ENCODE measurements at places on chromosomes 3 and 15.

DNA sequence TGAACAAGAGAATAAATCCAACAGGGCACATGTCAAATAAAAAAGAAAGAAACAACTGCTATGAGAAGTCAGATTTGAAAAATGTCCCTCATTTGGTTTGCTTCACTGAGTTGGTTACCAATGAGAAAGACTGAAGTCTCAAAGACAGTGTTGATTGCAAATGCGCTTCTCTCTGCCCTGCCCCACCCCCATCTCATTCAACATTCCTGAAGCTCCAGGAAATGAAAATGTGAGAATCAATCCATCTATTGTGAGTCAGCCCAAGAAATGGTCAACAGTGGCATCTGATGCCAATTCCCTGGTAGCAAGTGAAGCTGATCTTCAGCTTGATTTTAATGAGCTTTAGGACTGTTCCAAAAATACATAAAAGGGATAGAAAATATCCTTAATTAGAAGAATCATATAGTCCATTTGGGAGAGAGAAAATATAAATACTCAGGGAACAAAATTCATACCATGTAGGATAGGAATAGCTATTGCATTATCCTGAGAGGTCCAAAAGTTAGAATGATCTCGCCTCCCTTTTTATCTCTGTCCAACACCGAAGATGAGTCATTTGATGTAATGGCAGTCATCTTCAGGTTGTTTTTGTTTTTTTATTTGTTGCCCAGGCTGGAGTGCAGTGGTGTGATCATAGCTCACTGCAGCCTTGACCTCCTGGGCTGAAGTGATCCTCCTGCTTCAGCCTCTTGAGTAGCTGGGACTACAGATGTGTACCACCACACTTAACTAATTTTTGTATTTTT lies 200.3 kb upstream of the UMPS start:
- no peak for DNase-seq

GRCh38 chr3:170731281-170731680 lies 138.7 kb downstream of the RPL22L1 start:
- DNase-seq = no peak

GRCh38 chr15:90064911-90065681 lies 37.2 kb downstream of the IDH2 start:
- no peak for DNase-seq

DNA sequence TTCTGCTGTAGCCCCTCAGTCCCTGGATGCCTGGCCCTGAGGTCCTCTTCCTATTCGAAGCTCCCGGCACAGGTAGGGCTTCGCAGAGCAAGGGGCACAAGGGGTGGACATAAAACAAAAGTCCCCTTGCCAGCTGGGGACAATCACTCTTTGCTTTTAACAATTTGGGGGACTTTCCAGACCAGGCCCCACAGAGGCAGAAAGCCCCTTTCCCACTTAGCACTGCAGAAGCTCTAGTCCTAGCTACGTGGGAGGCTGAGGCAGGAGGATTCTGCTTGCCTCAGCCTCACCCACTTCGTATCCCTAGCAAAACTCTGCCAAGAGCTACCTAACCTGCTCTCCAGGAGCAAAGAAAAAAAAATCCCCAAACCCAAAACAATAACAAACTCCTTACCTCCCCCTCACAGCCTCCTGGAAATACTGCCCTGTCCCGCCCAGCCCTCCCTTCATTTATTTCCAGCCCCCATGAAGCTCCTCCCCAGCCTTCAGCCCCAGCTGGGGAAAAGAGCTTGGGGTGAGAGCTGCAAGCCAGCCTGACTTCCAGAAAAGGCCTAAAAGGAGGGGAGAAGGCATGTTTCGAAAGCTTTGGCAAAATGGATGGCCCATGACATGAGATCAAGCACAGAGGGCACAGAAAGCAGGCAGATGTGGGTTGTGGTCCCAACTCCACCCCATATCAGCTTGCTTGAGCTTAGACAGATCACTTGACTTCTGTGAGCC lies at the start of gene CIDEC:
CIDEC (minus strand) TSS at position 424 of the 720 bp plus-strand sequence. CDS start 1,767 bp downstream, outside the sequence.
- DNase-seq = no peak

GRCh38 chr15:52790941-52791751 lies 1.0 kb upstream of the ONECUT1 start:
- no peak for DNase-seq

DNA sequence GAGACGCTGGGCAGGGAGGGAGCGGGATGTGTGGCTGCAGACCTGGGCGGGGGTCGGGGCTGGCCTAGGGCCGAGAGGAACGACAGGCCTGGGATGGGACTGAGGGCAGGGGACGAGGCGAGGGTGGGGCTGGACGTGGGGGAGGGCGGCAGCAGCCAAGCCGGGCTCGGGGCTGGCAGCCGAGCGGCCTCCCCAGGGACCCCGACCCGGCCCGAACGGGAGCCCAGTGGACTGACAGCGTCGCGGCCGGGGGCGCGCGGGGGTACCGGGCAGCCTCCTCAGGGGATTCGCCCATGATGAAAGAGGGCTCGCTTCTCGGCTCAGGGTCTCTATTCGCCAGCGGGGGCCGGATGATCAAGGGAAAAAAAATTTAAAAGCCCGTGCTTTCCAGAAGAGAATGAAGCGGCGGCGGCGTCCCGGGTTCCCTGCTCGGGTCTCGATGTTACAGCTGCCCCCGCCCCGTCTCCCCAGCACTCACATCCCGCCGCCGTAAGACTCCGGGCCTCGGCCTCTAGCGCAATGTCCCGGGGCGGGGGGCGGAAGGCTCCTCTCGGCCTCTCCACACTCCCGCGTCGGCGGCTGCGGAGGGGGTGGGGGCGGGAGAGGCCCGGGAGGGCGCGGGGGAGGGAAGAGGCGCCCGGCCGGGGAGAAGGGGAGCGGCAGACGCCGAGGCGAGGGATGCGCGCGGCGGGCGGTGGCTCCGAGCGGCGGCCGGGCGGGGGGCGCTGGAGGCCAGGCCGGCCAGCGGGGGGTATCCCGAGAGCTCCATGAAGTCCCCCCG lies 4.3 kb downstream of the PTH1R start:
- DNase-seq = no peak

- no peak for DNase-seq
Observed at GRCh38 chr3:41369838-41370237, 170.5 kb downstream of the CTNNB1 start.

- DNase-seq = no peak
Observed at GRCh38 chr15:40238532-40239403, at the start of gene PAK6. PAK6 (plus strand) TSS chr15:40239063; CDS start chr15:40264786, 25,723 bp downstream.

GRCh38 chr3:172126741-172127140 lies 87.4 kb downstream of the FNDC3B start:
- DNase-seq = no peak

DNA sequence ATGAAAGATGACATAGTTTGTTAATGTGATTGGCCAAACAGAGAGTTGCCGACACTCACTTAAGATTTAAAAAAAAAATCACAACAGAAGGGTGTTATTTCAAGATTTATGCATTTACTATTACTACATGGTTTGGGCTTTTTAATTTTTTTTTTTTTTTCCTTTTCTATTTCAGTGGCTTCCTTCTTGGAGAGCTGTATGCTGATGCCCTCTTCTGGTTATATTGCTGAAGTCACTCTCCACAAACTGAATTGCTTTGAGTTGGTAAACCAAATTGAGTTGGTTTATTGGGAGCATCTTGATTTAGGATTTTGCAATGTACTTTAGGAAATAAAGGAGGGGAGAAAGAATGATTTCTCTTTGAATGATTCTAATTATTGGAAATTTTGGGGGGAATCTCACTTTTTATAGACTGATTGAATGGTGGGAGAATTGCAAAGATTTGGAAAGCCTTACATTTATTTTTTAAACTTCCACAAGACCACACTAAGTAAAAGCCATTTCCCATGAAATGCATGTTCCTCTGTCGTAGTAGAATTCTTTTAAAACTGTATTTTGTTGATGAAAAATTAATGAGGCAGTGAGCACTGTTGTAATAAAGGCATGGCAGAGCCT lies 186.6 kb upstream of the FEZF2 start:
- DNase-seq = no peak

DNA sequence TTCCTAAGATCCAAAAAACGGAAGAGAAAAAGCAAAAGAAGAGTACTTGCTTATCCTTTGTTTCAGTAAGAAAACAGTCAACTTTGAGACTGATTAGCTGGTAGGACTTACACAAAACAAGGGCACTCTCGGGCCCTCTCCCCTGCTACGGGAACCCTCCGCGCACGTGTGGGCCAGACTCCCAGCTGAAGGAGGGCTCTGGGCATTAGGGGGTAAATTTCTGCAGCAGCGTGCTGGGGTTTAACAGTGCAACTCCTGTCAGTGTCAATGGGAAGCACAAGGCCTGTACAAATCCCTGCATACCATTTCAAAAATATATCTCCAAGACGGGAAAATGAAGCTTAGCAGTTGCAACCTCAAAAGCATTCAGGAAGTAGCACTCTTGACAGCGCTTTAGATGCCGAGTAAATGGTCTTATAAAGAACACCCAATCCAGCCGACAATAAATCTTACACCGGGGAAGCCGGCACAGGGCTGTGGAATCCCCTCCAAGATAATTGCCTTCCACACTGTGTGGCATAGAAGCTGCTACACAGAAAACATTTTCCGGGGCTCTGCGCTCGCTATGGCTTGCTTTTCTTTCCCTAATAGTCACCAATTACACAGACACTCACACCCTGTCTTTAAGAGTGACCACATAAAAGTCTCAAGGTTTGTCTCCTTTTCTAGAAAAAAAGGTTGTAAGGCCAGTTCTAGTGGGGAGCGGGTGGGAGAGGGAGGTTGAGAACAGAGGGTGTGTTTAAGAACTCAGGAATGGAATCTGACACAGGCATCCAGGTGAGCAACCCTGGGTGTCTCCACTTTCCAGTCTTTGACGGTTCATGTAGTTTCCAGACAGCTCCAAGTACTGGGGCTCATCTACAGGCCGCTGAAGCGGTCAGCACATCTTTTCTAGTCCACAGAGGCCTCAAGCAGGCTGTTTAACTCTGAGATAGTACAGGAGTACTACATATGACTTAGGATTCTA lies 512.7 kb downstream of the FOXP1 start:
- DNase-seq = no peak

GRCh38 chr15:39748276-39748675 lies 34.4 kb downstream of the FSIP1 start:
- no peak for DNase-seq

DNA sequence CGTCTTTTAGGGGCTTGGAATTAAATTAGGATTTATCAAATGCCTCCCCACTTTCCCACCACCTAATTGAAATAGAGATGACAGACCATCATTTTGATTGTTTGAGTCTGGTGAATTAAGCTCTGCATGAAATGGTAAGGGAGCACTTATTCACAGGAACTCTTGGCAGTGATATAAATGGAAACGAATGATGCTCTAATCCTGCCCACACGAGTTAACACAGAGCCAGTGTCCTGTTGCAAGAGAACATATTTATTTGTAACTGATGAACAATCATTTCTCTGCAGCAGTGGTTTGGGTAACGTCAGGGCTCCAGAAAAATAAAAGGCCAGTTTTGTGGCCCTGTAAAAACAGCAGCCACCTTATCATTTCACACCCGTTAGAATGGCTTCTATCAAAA lies 163.3 kb downstream of the FEZF2 start:
- no peak for DNase-seq

GRCh38 chr15:96073908-96074307 lies 256.6 kb upstream of the NR2F2 start:
- no peak for DNase-seq

DNA sequence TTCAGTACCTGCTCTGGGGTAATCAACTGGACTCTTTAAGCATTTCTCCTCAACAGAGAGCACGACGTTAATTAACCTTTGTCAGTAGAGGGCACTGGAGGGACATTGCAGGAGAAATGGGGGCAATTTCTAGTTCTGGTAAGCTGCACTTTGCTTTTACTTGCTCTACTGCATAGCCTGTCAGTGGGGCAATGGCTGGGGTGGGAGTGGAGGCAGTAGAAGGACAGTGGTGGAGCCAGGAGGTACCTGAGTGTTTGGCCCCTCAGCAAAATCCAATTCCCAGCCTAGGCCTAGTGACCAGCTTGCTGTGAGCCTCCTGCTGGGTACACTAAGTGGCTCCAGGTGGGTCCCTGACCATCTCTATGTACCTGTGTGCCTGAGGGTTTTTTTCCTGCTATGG lies 18.3 kb upstream of the MED12L start:
- peak; percentile 42 for DNase-seq

DNA sequence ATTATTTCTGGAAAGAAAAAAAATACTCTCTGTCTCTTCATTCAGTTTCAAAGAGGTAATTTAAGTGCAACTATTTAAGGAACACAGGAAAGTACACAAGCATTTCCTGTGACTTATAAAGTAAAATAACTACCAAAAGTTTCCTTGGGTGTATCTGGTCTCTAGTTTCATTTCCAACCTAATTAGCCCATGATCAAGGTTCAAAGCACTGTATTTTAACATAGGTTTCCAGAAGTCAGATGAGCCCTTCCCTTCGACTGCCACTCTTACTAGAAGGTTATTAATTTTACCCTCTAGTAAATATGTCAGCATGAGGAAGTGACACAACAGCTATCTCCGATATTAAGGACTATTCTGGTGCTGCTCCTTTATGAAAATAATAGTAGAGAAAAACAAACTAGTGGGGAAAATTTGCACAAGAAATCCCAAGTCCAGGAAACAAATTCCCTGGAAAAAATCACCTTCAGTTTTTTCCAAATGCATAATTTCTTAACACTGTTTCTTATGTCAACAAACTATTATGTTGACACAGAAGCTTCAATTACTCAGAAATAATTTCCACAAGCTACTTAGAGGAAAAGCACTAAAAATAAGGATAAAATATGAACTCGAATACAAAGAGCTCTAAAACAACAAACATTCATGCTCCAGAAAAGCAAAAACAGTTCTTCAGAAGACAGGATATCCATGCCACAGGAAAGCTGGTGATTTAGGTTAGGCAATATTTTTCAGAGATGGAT lies 35.3 kb downstream of the CCPG1 start:
- no peak for DNase-seq

DNA sequence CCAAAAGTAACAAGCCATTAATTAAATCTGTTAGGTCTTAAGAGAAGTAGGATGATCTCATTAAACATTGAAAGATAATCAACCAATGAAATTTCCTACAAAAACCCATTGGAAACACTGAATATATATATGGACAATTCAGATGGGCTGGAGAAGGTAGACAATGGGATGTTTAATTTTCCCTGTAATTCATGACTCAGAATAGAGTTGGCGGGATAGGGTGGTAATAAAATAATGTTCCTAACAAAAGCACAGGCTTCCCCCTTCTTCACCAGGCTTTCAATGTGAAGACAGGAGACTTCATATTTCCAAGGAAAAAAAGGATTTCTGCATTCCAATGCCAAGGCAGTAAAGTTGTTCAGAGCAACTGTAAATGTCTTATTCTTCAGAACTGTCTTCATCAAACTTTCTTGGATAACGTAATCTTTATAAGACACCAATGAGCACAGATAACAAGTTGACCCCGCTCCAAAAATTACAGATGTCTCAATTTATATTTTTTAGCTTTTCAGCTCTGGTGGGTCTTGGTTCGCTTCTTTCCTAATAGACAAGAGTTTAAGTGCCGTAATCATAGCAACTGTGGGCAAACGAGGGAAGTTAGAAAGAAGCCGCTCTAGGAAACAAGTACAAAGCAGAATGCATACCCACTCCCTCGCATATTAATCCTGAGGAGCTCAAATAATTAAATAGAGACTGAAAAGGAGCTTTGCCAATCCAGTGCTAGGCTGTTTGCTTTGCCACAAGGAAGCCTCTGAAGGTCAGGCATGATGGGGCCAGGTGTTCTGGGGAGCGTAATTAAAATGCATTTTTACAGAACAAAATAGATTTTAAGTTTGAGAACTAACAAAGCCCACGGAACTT lies 377.0 kb downstream of the FOXP1 start:
- DNase-seq = no peak
